SJCRH30 (cell line): ENCODE measurements at places on chromosomes 5 and 9. TPM values are rescaled to one million over a fixed set of nuclear protein-coding genes. Genes with fewer than 3 reads are reported as not detected.

The MYMK gene
- 1.1 and 2.0 TPM in 2 replicates for total RNA-seq

The IFNA2 gene
- total RNA-seq = not detected in 2 replicates

The STK32A gene
- total RNA-seq = 5.5 and 6.3 TPM in 2 replicates

The PTBP3 gene
- total RNA-seq = 65.7 and 73.0 TPM in 2 replicates

The PCDHGA2 gene
- total RNA-seq = 0.71 and 1.0 TPM in 2 replicates

The ADAMTS2 gene
- not detected in 2 replicates for total RNA-seq

The CA9 gene
- 2.5 and 3.2 TPM in 2 replicates for total RNA-seq

The CCL27 gene
- 0.76 TPM in 1 of 2 replicates, not detected in the other for total RNA-seq

The ANKRD31 gene
- 0.12 and 0.13 TPM in 2 replicates for total RNA-seq

The DND1 gene
- 0.41 and 1.8 TPM in 2 replicates for total RNA-seq

The PHYHD1 gene
- total RNA-seq = 20.7 and 23.2 TPM in 2 replicates

The LRRC19 gene
- not detected in 2 replicates for total RNA-seq

The TRIO gene
- total RNA-seq = 67.9 and 82.9 TPM in 2 replicates

The TSTD2 gene
- total RNA-seq = 36.3 and 42.7 TPM in 2 replicates

The TMEM250 gene
- total RNA-seq = 31.8 and 34.0 TPM in 2 replicates

The PTTG1 gene
- total RNA-seq = 383 and 394 TPM in 2 replicates

The BTNL8 gene
- not detected in 2 replicates for total RNA-seq

The TRPM3 gene
- total RNA-seq = 0.18 and 0.30 TPM in 2 replicates

The DMRTA1 gene
- 1.4 and 1.6 TPM in 2 replicates for total RNA-seq

The NIM1K gene
- total RNA-seq = 0.04 TPM in 1 of 2 replicates, not detected in the other

The TLN1 gene
- 65.0 and 70.4 TPM in 2 replicates for total RNA-seq

The PHF24 gene
- total RNA-seq = not detected in 2 replicates

The OSMR gene
- total RNA-seq = 0.03 and 0.14 TPM in 2 replicates

The MPDZ gene
- total RNA-seq = 34.4 and 39.6 TPM in 2 replicates

The ADAMTS19 gene
- 0.02 TPM in 1 of 2 replicates, not detected in the other for total RNA-seq

The TPPP gene
- 0.03 and 0.04 TPM in 2 replicates for total RNA-seq

The SMIM33 gene
- total RNA-seq = not detected in 2 replicates

The SH2D3C gene
- total RNA-seq = 0.99 and 1.4 TPM in 2 replicates

The C7 gene
- 12.2 and 17.2 TPM in 2 replicates for total RNA-seq

The PDE8B gene
- 0.10 and 0.22 TPM in 2 replicates for total RNA-seq

The SH3GL2 gene
- 0.10 TPM in 1 of 2 replicates, not detected in the other for total RNA-seq

The RMND5B gene
- 24.6 and 24.7 TPM in 2 replicates for total RNA-seq

The ZBTB26 gene
- 10.0 and 12.4 TPM in 2 replicates for total RNA-seq

The KIF27 gene
- total RNA-seq = 2.0 and 3.9 TPM in 2 replicates

The INSL6 gene
- not detected in 2 replicates for total RNA-seq

The MYOZ3 gene
- 0.02 TPM in 1 of 2 replicates, not detected in the other for total RNA-seq

The PROB1 gene
- 0.38 and 0.59 TPM in 2 replicates for total RNA-seq

The NEUROG1 gene
- total RNA-seq = not detected in 2 replicates

The CATSPER3 gene
- not detected in 2 replicates for total RNA-seq

The CD74 gene
- 0.12 TPM in 1 of 2 replicates, not detected in the other for total RNA-seq

The TJP2 gene
- total RNA-seq = 13.8 and 14.3 TPM in 2 replicates

The LECT2 gene
- total RNA-seq = not detected in 2 replicates

The F12 gene
- total RNA-seq = 5.9 and 6.5 TPM in 2 replicates

The ARL10 gene
- 5.7 and 6.5 TPM in 2 replicates for total RNA-seq

The LCN9 gene
- total RNA-seq = not detected in 2 replicates

The TAF1L gene
- total RNA-seq = 0.02 TPM in 1 of 2 replicates, not detected in the other

The NRARP gene
- 0.89 and 1.0 TPM in 2 replicates for total RNA-seq

The RARS1 gene
- total RNA-seq = 137 and 139 TPM in 2 replicates

The FYB1 gene
- total RNA-seq = 0.05 TPM in 1 of 2 replicates, not detected in the other

The PCDHGA10 gene
- 1.3 and 1.6 TPM in 2 replicates for total RNA-seq

The STKLD1 gene
- 1.7 and 1.8 TPM in 2 replicates for total RNA-seq

The C9orf152 gene
- total RNA-seq = not detected in 2 replicates

The CTXN3 gene
- total RNA-seq = not detected in 2 replicates

The PCDHB3 gene
- total RNA-seq = 1.3 and 1.6 TPM in 2 replicates

The ZCCHC10 gene
- total RNA-seq = 38.6 and 39.6 TPM in 2 replicates

The DAPK1 gene
- 62.0 and 73.5 TPM in 2 replicates for total RNA-seq

The HAVCR2 gene
- 0.99 and 1.1 TPM in 2 replicates for total RNA-seq
